ENCODE measurements at places on chromosomes 6 and 20.

DNA sequence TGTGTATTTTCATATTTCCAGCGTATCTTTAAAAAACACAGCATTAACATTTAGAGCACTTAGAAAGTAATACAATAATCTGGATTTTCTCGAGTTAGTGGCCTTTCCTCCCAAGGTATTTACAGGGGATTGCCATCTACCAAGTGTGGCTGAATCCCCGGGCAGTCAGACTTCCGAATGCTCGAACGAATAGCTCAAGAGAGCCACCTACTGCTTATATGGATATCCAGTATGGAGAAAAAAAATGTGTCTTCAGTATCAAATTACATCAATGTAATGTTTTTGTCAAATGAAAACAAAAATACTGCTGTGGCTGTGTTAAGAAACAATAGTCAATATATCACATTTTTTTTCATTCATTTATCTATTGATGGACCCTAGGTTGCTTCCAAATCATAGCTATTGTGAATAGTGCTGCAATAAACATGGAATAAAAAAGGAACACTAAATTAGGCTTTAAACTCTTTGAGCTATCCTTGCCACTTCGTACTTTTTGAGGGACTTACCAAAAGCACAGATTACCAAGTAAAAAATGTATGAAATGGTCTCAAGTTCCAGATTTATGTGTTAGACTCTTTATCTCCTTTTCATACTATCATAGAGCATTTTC lies 654.5 kb upstream of the PTCHD4 start:
- DNase-seq, result no peak

DNA sequence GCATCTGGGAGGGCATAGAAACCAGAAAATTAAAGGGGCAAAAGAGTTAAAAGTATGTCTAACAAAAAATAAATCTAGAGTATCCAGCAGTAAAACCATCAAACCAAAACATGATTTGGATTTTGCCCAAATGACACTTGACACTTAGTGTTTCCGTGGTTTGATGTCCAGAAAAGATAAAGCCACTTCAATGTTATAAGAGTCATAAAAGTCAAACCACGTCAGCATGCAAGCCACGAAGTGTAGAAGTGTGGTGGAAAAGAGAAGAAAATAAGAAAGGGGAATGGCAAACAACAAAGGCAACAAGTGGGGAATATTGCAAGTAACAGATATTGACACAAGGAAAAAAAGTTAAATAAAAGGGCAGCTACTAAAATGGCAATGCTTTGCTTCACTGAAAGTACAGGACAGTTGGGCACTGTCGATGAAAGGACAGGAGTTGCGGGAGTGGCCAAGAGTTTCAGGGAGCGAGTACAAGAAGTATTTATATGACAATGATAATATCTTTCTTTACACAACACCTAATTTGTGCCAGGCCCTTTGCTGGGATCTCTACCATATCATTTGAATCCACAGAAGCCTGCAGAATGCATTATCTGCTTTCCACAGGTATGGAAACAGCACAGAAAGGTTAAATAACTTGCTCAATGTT lies 6.3 kb upstream of the HDDC2 start:
- DNase-seq, result no peak

GRCh38 chr6:71588490-71588889 lies 297.9 kb upstream of the RIMS1 start:
- no peak for DNase-seq

DNA sequence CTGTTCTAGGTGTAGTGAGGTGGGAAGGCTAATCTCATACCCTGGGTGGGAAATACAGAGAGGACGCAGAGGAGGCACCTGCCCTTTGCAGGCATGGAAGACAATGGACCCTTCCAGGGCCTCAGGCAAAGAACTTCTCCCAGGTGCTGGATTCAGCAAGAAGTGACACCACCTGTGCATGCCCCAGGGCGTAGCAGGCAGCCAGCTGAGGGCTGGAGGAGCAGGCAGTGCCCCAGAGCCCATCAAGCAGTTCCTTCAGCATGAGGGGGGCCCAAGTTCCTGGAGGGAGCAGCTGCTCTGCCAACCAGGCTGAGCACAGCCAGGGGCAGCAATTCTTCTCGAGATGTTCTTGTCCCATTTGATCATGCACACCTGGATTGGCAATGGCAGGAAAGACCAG lies 170.3 kb upstream of the PDE10A start:
- no peak for DNase-seq

DNA sequence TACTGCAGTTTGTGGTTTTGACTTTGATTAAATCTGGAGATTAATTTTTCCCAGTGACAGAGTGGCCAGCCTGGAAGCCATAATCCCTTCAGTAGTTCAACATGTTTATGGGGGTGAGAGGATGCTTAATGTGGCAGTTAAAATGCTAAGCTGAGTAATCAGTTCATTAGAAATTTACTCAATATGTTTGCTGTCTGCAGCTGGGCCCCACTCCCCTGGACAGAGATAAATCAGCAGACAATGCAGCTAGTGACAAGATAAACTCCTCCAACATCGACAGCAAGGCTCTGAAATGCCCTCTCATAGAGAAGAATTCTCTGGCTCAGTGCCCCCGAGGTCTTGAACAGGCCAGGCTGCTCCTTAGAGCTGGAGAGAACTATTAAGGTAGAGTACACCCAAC lies 101.9 kb downstream of the LRFN2 start:
- DNase-seq, result no peak

- no peak for DNase-seq
These were observed 73.4 kb upstream of the NOX3 start for GRCh38 chr6:155528982-155529453.

- no peak for DNase-seq
These were observed 22.1 kb downstream of the BMP5 start for GRCh38 chr6:55853008-55854001.

DNA sequence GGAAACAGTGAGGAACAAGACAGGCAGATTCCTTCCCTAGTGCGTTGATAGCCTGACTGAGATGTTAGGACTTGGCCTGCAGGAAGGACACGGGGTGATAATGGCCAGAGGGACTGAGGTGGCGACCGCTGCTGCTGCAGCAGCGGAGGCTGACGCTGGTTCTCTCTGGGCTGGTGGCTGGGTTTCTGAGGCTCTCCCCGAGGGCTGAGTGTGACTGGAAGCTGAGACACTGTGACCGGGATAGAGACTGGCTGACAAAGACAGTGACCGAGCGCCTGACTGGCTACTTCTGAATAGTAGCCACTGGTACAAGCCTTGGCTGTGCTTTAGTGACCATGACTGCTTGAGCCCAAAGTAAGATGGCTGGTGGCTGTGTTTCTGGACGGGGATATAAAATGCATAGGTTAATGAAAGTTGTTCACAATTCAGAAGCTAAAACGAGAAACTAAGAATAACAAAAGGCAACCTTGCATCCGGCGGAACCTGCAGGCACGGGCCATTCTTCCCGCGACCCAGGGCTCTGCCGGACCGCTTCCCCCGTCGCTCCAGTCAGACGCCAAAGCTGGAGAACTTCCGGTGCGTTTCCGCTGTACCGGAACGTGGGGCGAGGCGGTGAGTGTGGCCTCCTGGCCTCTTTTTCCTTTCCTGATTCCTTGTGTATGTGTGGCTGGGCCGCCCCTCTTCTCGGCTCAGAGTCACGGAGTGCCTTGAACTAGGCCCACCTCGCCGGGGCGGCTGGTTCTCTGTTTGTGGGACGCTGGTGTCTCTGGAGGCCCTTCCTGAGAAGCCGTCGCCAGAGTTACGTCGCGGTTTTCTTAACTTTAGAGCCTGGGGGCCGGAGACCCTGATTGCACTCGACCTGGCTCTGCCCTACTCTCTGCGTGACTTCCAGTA lies at the start of gene AAR2:
TSS of gene AAR2 (plus strand) at position 587 of the 894 bp plus-strand sequence. CDS start 3,391 bp downstream, outside the sequence.
- peak; percentile 77 for DNase-seq

DNA sequence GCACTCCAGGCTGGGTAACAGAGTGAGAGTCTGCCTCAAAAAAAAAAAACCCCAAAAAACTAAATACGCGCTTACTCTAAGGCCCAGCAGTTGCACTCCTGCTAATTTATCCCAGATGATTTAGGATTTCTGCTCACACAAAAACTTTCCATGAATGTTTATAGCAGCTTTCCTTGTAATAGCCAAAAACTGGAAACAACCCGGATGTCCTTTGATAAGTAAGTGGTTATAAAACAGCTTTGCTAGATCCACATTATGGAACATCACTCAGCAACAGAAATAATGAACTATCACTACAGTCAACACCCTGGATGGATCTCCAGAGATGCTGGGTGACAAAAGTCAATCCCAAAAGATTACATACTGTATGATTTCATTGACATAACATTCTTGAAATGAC lies 220.4 kb upstream of the JARID2 start:
- DNase-seq, result no peak

DNA sequence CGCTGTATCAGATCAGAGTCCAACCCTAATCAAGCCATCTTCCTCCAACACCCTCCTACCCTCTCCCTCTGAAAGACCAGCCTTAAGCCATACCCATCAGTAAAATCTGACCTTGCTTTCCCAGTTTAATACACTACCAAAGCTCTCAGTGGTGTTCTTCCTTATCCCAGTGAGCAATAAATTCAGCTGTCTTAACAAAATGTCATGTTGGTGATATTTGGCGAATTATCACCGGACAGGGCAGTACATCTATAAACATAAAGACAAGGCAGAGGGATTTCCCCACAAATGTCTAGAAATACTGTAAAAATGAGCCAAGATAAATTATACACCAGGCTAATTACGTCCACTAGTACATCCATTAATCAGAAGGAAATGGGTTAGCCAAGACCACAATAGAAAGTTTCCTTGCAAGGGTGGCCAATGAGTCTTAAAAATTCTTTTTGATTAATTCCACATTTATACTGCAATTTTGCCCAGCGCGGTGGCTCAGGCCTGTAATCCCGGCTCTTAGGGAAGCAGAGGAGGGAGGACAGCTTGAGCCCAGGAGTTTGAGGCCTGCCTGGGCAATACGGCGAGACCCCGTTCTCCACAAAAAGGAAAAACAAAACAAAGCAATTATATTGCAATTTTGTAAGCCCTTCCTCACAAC lies 905 bp downstream of the RARS2 start:
- DNase-seq, result no peak

GRCh38 chr6:45807311-45808041 lies 208.2 kb downstream of the CLIC5 start:
- DNase-seq, result no peak

Measured in CD4-positive, alpha-beta T cell treated with Interleukin-17A for 1 hour (primary cell).